NCI-H510A (cell line): ENCODE measurements at places on chromosomes 3 and 15.

DNA sequence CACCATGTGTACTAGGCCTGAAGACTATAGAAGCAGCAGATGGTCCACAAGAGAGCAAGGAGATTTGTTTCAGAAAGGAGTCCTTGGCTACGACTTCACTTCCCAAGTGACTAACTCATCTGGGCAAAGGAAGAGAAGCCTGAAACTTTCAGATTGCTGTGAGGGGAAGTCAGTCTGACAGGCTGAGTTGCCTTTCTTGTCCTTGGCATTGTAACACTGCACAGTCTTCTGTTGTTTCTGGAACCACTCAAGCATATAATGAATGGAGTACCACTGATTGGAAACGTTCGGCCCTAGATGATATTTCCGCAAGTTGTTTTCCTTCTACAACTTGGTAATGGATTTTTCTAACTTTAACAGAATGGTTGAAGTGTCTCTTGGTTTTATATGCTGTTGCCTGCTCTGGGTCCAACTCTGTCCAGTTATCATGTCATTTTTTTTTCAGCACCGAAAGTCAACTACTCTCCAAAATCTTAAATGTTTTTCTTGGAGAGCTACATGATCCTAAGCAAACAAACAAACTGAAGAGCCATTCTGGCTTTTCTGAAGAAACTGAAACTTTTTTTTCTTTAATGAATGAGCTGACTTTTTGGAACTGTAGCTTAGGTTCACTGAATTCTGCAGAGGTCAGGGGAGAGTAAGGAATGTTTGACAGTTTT, 685.7 kb downstream of the MECOM start:
- no peak for DNase-seq

- DNase-seq = no peak
These were observed 92.4 kb upstream of the WNT5A start for GRCh38 chr3:55579496-55579895.

GRCh38 chr3:110568246-110568645, 503.4 kb upstream of the NECTIN3 start:
- DNase-seq = no peak

DNA sequence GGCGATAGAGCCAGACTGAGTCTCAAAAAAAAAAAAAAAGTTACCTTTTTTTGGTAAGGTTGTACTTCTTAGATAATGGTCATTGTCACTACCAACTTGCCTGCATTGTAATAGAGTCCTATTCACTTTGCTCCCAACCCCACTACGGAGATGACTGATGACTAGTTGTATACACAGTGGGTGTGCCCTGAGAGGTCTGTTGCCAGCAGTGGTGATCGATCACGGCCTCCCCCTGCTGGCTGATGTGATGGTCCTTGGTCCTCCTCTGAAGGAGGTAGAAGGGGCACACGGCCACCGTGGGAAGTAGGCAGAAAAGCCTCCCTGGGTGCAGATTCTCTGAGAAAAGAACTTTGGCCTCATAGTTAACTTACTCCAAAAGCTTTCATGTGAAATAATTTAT, 10.7 kb downstream of the GCNT3 start:
- no peak for DNase-seq
